Stimulated activated CD8-positive, alpha-beta memory T cell treated with anti-CD3 and anti-CD28 coated beads, Interleukin-12 subunit alpha, Interleukin-12 subunit beta, amount 100 ng/mL, for 4 hours (primary cell): ENCODE measurements at places on chromosomes 1 and 21.

DNA sequence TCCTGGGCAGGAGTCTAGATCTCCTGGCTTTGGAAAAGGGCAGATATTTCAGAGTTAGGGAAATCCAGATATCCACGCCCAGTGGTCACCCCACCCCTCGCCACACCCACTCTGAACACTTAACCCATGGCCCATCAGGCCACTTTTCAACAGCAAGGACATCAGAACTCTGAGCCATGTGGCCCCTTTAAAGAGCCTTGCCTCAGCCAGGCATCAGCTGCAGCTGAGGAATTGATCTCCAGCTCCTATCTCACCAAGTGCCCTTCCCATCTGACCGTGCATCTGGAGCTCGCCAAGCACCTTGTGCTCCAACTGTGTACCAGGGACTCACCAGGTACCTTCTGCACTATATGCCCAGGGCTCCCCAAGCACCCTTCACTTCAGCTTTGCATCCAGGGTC is 20.2 kb upstream of the SH2D2A start:
- no peak for DNase-seq

DNA sequence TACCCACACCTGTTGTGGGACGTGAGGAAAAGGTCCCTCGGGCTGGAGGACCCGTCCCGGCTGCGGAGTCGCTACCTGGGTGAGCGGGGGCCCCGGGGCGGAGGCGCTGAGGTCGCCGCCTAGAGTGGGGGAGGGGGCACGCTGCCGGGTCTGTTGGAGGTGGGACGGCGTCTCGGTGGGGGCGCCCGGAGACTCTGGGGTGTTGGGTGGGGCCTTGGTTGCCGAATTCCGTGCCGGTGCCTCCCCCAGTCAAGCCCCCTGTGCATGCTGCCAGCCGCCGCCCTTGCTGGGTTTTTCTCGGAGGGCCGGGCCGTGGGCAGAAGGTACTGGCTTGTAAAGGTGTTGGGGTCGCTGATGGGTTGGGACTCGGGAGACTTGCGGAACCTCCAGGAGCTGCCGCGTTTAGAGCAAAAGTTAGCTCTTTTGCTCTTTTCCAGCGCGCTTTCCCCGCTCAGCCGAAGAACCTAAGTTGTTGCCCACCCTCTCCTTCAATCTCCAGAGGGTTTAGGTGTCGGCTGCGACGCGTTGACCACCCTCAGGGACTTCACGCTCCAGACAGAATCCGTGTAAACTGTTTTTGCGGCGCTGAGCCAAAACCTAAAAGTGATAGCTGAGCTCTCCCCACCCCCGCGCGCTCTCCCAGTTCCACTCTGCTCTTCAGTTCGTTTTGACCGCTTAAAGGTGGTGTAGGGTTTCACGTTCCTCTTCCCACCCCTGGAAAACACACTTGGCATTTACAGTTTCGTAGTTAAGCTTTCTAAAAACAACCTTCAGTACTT is at the start of gene MPC2:
Gene MPC2 (minus strand): TSS at position 143 of the 779 bp plus-strand sequence. CDS start 1,231 bp downstream, outside the sequence.
- peak; percentile 49 for DNase-seq

- DNase-seq: no peak
Measured at GRCh38 chr1:15051882-15052528, 101.5 kb upstream of the TMEM51 start.

DNA sequence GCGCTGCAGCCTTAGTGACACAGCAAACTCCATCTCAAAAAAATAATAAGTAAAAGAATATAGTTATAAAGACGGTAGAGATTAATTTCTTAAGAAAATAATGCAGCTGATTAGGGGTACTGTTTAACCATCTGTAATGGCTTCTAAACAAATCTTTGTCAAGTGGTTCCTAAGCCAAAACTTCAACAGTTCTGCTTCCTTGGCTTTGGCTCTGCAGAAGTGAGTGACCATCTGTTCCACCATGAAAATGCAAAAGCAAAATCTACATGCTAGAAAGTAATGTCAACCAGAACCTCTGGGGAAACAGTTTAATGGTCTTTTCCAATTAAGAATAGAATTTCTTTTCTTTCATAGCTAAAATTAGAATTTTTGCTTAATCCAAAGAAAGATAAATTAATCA is 8.3 kb upstream of the SH2D5 start:
- no peak for DNase-seq

DNA sequence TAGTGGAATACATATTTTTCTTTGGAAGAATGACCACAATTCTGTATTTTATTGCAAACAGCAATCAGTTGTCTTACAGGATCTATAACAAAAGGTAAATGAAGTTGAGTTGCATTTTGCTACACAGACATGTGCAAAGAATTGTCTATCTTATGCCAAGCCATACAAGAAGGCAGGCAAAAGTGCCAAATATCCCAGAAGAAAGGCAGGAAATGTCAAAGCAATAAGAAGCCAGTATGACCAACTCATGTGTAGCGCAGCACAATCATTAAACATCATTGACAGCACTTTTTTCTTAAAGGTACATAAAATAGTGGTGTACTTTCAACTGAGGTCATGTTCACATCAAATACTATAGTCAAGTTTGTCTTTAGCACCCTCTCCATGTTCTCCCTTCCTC is 42.7 kb downstream of the NIBAN1 start:
- no peak for DNase-seq
